Smooth muscle cell of bladder (primary cell): ENCODE measurements at places on chromosomes 11 and 22. TPM values are rescaled to one million over a fixed set of nuclear protein-coding genes. Genes with fewer than 3 reads are reported as not detected.

The PAX6 gene
- total RNA-seq, result under 0.01 TPM in 1 of 2 replicates, not detected in the other

The PKP3 gene
- total RNA-seq, result 1.3 and 1.6 TPM in 2 replicates

The CBLIF gene
- not detected in 2 replicates for total RNA-seq

The CDC42BPG gene
- under 0.01 TPM in 2 replicates for total RNA-seq

The SHISAL1 gene
- 17.5 and 26.6 TPM in 2 replicates for total RNA-seq
